ENCODE measurements at places on chromosomes 11 and 22.

- no peak for DNase-seq
Observed at GRCh38 chr11:112751329-112751728, 209.9 kb upstream of the NCAM1 start.

DNA sequence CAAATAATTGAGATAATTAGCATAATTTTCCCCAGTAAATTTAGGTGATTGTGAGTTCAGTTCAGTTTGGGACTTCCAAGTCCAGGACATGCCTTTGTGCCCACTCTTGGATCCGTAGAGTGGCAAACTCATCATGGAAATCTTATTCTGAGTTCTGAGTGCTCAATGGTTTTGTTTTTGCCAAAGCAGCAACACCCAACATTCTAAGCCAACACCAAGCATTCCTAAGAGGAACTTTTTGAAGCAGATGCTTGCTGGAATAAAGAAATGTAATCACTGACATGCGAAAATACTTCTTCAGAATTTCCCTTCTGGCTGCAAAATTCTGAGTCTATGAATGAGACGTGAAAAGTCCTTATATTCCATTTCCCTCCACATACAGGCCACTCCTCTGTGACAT, 10.4 kb downstream of the MMP27 start:
- no peak for DNase-seq

- DNase-seq = no peak
Observed at GRCh38 chr22:39405346-39406085, 5.9 kb downstream of the TAB1 start.

DNA sequence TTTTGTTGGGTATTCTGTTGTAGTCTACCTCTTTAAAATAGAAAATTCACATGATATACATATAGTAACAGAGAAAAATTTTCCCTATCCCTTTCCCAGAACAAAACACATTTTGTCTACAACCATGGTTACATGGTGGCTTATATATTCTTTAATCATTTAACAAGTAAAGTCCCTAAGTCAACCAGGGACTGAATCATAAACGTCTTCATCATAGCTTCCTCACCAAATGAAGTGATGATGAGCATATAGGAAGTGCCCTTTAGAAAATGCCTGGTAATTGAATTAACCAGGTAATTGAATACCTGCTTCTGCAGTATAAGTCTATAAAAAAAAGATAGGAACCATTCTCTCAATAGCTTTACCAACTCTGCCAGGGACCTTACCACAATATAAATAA, 101.2 kb downstream of the APOL5 start:
- no peak for DNase-seq

DNA sequence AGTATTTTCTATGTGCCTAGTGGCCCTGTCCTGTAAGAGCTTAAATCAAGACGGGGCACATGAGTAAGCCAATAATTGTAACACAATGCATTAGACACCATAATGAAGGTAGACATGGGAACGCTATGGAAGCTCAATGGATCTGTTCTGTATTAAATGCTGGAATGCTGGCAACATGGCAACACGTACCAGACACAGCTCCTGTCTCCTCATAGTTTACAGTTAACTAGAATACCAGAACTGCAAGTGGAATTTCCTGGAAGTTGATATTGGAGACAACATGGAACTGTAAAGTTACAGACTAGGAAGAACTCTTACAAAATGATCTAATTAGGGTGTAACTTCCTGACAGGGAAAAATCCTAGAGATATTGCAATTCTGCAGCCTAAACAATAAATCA, 12.4 kb downstream of the P4HA3 start:
- DNase-seq = no peak

- no peak for DNase-seq
Observed at GRCh38 chr11:26573896-26574295, 1.8 kb upstream of the MUC15 start.

DNA sequence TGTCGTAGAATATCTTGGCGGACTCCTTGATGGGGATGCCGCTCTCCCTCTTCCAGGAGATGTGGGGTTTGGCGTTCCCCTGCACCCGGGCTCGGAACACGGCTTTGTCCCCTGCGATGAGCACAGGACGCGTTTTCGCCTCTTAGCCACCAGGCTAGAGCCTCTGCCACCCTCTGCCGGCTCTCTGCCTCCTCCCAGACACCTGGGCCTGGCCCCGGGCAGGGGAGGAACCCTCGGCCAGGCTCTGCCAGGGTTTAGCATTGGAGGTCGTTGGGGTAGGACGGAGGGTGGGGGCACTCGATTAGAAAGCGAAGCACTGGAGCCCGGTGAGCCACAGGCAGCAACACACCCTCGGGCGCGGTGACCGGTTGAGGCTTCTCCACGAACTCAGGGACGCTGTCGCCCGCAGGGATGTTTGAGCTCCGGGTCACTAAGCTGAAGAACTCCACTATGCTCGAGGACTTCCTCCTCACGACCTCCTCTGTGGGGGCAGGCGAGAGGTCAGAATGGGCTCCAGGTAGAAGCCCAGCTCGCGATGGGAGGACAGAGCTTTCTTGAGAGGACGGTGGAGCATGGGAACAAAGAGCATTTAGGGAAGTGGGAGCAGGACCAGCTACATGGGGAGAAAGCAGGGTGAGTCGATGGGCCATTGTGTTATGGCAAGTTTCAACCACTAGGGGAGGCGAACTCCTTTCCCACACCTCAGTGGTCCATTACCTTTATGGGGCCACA, 4.3 kb downstream of the IGSF22 start:
- DNase-seq = no peak

DNA sequence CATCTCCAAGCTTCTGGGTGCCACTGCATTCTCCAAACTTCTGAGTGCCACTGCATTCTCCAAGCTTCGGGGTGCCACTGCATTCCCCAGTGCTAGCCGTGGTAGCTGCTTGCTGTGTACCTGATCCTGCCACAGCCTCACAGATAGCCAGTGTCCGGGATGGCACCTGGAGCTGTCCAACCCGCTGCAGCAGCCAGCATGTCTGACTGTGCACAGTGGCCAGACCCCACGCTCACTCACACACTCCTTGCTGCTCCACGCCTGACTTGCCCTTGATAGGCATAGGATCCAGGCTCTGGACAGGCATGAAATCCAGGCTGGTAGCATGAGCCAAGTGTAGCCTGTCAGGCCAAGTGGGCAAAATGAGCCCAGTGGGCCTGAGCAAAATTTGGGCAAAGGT, 465.0 kb downstream of the GUCY1A2 start:
- no peak for DNase-seq

- DNase-seq = no peak
Observed at GRCh38 chr22:47325249-47325648, 562.8 kb downstream of the TBC1D22A start.

DNA sequence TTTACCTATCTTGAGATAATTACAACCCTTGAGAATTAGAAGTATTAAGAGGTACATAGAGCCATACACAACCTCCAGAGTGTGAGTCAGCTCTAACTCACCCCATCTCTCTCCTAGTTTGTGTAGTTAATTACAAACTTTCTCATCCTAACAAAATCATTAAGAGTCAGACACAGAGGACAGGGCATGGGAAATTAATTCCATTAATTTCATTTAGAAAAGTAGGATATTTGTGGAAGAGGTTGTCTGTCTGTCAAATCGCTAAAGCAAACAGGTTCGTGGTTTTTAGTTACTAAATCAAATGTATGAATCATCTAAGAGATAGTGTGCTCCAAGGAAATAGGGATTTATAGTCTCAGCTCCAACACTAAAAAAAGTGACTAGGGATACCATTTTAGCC, 1261.4 kb upstream of the TENM4 start:
- no peak for DNase-seq

DNA sequence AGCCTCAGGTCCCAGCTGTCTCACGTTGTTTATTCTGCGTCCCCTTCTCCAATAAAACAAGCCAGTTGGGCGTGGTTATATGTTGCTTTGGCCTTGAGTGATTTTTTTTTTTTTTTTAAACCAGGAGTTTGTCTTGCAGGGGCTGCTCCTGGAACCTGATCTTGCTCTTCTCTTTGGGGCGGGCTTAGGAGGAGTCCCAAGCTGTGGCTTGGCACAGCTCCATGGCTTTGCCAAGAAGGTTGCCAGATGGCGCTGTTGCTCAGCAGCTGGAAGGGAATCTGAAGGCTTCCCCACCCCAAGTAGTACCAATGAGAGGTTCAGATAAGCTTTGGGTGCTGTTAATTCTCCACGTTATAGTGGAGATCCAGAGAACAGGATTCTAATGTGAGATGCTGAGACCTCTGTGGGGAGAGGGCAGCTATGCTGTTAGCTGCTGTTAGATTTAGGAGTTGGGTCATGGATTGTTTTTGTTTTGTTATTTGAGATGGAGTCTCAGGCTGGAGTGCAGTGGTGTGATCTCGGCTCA, 2.0 kb upstream of the FERMT3 start:
- DNase-seq = peak; percentile 80

- no peak for DNase-seq
Observed at GRCh38 chr11:126756421-126756820, 244.1 kb downstream of the KIRREL3 start.

DNA sequence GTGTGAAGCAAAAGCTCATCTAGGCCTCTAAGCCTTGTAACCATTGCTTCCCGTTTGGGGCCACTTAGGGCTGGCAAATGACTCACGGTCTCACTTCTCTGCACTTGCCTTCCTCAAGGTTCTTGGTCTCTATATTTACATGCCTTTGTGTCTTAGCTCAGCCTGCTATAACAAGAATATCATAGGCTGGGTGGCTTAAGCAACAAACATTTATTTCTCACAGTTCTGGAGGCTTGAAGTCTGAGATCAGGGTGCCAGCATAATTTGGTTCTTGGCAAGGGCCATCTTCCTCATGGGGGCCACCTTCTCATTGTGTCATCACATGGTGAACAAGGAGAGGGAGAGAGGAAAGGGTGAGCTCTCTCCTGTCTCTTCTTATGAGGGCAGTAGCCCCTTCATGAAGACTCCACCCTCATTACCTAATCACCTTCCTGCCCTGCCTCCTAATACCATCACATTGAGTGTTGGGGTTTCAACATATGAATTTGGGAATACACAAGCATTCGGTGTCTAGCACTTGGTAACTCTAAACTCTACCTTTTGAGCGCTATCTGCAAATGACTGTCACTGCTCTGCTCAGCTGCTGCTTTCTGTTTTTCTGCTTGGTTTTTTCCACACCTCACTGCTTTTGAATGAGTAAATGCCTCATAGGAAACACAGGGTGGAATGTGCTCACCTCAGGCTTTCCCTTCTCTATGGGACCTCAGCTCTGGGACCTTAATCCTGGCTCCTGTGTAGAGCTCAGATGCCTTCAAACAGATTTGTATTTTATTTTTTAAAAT, 16.2 kb upstream of the ME3 start:
- DNase-seq = no peak

DNA sequence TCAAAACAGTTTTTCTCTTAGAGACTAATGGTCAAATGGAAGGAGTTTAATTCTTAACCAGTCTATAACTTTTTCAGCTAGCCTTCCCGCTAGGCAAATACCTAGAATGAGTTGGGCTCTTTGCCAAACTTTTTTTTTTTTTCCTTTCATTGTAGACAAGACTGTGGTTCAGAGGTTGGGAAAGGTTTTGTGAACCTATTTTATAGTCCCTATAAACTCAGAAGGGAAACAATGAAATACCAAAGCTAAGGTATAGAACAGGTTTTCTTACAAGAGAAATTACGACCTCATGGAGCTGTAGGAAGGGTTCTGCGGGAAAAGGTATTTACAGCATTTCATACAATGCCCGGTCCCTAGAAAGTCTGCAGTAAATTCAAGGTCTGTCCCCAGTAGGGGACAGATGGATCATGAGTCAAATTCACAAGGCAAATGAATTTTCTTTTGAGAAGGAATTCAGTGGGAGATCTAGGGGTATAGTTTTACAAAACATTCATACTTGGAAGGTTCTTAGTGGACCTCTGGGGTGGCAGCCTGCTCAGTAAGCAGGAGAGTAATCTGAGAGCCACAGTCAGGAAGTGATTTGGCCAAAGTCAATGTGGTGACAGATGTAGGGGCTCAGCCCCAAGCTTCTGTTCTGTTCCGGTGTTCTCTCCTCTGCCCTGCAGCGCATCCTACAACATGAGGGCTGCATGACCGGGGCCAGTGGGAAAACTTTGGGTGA, 146.8 kb downstream of the DBX1 start:
- DNase-seq = no peak

- no peak for DNase-seq
Observed at GRCh38 chr11:100810146-100810545, 123.1 kb downstream of the ARHGAP42 start.

GRCh38 chr22:22479999-22480532, 28.5 kb downstream of the ZNF280B start:
- no peak for DNase-seq

- no peak for DNase-seq
Observed at GRCh38 chr11:99535406-99535805, 514.7 kb downstream of the CNTN5 start.

DNA sequence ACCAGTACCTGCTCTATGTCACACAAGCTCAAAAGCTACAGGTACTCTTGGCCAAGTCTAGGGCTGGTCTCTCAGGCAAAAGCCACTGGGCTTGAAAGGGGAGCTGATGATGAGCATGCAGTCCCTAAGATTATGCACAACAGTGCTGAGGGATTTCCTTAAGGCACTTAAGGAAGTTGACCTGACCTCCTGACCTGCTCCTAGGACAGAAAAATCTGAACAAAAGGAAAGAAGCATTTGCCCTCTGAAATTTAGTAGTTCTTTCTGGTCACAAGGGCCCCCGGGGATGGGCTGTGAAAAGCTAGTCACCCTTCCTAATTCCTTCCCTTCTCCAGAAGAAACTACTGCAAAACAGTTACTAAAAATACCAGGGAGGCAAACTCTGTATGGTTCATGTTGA, 83.6 kb upstream of the PHOX2A start:
- DNase-seq = no peak

DNA sequence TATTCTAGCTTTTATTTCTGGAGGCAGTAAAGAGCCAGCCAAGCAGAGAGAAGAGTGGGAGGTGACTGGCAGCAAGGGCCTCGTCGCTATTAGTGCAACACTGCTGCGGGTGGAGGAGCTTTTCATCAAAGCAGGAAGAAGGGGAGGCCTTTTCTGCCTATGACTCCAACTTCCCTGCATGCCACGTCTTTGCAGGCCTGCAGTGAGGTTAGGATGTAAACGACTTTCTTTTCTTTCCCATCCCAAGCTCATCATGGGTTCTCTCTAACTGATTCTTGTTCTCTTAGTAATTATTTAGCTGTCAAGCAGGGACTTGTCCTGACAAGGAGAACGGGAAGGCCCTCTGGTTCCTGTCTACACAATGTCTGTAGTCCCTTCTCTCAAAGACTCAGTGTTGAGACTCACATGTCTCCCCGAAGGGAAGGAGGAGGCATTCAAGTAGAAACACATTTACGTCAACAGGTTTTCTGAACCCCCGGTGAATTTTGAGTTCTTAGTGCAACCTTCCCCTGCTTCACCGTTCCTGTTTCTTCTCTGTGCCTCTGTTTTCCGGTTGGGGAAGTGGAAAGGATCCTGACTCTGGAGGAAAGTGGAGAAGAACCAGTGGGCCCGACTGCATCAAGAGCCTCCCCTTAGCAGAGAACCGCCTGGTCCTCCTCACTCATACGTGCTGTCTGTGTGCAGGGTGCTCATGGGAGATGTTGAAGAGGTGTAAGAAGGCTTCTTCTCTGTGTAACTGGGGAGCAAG, 56.9 kb downstream of the PACS1 start:
- no peak for DNase-seq
